Fibroblast of the aortic adventitia (primary cell): ENCODE measurements at places on chromosomes 2 and 18. TPM values are rescaled to one million over a fixed set of nuclear protein-coding genes. Genes with fewer than 3 reads are reported as not detected.

DNA sequence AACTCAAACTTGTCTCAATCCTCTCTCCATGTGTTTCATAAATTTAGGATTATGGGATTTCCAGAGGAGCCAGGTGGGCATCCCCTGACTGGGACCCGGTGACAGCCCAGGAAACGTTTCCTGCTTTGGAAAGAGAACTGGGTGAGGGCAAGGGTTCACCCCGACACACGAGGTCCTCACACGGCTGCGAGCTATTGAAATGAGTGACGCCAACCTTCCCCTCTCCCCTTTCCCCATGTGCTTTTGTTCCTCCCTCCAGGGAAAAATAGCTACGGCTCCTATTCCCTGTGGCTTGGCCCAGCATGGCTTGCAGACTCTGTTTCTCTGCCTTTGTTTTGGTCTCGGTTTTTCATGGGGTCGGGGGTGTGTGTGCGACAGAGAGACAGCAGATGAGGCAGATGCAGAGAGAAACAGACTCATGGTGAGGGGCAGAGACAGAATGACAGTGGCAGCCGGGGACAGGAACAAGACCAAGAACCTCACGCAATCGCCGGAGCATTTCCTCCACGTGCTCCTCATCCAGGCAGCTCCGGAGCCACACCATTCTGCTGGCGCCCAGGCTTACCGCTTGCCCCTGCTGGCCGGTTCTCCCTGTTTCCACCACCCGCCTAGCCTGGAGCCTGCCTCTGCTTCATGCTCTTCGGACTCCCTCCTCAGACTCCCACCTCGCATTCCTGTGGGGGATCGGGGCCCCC lies 238.5 kb downstream of the DYSF start:
- DNase-seq = no peak

DNA sequence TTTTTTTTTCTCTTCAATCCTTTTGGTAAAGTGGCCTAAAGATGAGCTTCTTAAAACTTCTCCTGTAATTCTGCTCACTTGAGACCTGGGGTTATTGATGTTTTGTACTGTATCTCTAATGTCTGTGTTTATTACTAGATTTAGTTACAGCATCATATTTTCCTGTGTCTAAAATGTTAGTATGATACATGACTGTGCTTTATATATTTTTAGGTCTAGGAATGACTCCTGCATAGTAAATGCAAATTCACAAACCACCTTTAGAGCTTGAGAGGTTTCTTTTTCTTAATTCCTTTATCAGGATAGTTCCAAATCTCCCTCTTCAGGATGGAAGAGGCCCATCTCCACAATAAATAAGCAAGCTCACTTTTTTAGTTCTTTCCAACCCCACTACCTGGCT lies 197.6 kb downstream of the SETBP1 start:
- DNase-seq = no peak

- DNase-seq = no peak
These were observed 59.1 kb downstream of the ZNF385B start for GRCh38 chr2:179802051-179802882.

DNA sequence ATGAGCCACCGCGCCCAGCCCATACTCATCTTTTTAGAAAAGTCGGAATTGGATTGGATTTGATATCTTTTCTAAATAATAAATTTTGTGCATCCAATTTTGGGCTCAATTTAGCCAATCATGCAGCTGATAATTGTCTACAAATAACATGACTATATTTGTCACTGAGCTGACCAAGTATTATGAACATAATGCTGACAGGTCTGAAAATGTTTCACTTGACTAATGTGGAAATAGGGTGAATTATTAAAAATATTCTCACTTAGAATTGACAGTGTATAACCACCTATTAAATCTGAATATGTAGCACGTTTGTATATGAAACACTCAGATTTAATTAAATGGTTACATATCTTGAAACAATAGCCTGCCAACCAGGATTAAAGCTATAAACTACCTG lies 657.2 kb upstream of the FSHR start:
- DNase-seq = no peak

- DNase-seq = no peak
These were observed 549.9 kb downstream of the XIRP2 start for GRCh38 chr2:167438206-167438605.

GRCh38 chr2:215622837-215623236 lies 187.0 kb upstream of the FN1 start:
- DNase-seq = no peak

- no peak for DNase-seq
These were observed 6.3 kb downstream of the SDC1 start for GRCh38 chr2:20218331-20219320.

DNA sequence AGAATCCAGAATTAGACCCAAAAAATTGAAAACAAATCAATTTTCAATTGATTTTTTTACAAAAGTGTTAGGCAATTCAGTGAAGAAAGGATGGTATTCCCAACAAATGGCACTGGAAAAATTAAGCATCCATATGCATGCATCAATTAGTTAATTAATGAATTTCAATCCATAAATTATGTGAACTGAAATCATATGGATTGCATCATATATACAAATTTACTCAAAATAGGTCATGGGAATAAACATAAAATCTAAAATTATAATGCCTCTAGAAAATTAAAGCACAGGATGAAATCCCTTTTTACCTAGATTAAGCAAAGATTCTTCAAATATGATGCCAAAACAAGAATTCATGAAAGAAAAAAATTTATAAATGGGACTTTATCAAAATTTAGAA lies 213.9 kb upstream of the KLHL29 start:
- no peak for DNase-seq

- DNase-seq = no peak
These were observed 92.3 kb downstream of the KLF7 start for GRCh38 chr2:207073412-207073800.

The PAX8 gene
- 0.09 and 1.5 TPM in 2 replicates for total RNA-seq

The EML6 gene
- 0.49 and 2.8 TPM in 2 replicates for total RNA-seq

The TMEM178A gene
- 0.36 TPM in 1 of 2 replicates, not detected in the other for total RNA-seq

The ALKAL2 gene
- total RNA-seq = 1.3 TPM in 1 of 2 replicates, not detected in the other

- DNase-seq = no peak
These were observed 84.2 kb upstream of the RMP24 start for GRCh38 chr18:35888329-35888728.

DNA sequence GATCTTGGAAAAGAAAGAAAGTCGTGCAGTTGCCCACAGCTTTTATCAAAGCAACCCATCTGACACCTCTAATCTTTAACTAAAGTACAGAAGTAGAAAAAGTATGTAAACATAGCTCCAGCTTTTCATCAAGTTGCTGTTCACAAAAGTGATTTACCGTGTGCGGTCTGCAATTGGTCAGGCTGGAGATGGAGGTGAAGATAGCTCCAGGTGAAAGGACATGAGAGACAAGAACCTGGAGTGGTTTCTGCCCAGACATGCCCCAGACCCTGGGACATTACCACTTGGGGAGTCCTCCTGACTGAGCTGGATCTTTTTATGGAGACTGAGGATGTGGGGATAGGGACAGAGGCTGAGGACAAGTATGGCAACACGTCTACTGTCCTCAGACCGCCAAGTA lies 82.7 kb downstream of the LAMA1 start:
- no peak for DNase-seq

The CHRNG gene
- not detected in 2 replicates for total RNA-seq

The RMND5A gene
- 18.8 and 20.2 TPM in 2 replicates for total RNA-seq

- no peak for DNase-seq
These were observed 74.1 kb downstream of the BOD1L2 start for GRCh38 chr18:57220930-57221483.

DNA sequence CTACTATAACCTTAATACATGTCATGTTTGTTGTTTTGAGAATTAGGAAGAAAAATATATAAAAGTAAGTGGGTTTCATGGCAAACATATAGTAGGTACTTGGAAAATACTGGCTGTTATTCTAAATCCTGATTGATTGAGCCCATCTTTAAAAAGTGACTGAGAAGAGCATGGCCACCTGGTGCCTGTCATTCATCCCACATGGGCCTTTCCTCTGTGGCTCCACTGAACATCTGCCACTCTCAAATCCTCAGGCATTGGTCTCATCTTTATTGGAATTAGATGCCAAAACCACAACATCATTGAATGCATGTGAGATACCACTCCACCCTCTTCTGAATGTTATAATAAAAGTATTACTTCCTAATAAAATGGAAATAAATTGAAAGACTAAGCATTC lies 101.6 kb upstream of the TTN start:
- DNase-seq = no peak

DNA sequence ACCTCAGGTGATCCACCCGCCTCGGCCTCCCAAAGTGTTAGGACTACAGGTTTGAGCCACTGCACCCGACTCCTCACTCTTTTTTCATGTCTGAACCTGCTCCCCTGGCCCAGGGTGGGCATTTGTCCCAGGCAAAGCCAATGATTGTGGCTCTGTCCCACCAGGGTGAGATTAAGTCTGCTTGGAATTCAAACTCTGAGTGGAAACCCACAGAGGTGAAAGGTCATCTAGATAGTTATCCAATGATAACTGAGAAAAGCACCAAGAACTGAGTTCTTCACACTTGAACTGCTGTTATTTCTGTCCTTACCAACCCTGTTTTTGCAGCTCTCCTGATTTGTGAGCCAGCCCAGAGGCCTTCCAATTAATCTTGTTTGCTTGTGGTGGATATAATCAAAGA lies 62.4 kb upstream of the ACVR1 start:
- no peak for DNase-seq

The NIFK gene
- 49.5 and 176 TPM in 2 replicates for total RNA-seq

- no peak for DNase-seq
These were observed 103.9 kb upstream of the TACR1 start for GRCh38 chr2:75303227-75303626.

- DNase-seq = peak; percentile 94
These were observed 147.3 kb downstream of the IRS1 start for GRCh38 chr2:226652369-226652768.

The AQP12A gene
- not detected in 2 replicates for total RNA-seq

The FIGLA gene
- not detected in 2 replicates for total RNA-seq

The VAMP8 gene
- total RNA-seq = 0.54 and 1.7 TPM in 2 replicates

GRCh38 chr18:47750889-47751423 lies 179.5 kb downstream of the SMAD2 start:
- no peak for DNase-seq

DNA sequence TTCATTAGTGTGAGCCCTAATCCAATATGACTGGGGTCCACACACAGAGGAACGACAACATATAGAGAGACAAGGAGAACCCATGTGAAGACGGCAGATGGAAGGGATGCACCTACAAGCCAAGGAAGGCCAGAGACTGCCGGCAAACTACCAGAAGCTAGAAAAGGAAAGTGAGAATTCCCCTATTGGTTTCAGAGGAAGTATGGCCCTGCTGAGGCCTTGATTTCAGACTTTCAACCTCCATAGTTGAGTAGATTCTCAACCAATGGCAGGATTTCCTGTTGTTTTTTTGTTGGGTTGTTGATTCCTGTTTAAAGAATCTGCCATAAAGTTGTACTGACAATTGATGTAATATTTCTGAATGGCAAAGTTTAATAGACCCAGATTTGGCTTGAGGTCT lies 241.5 kb downstream of the SATB2 start:
- no peak for DNase-seq

- DNase-seq = no peak
These were observed 27.0 kb upstream of the MTX2 start for GRCh38 chr2:176242276-176242675.

DNA sequence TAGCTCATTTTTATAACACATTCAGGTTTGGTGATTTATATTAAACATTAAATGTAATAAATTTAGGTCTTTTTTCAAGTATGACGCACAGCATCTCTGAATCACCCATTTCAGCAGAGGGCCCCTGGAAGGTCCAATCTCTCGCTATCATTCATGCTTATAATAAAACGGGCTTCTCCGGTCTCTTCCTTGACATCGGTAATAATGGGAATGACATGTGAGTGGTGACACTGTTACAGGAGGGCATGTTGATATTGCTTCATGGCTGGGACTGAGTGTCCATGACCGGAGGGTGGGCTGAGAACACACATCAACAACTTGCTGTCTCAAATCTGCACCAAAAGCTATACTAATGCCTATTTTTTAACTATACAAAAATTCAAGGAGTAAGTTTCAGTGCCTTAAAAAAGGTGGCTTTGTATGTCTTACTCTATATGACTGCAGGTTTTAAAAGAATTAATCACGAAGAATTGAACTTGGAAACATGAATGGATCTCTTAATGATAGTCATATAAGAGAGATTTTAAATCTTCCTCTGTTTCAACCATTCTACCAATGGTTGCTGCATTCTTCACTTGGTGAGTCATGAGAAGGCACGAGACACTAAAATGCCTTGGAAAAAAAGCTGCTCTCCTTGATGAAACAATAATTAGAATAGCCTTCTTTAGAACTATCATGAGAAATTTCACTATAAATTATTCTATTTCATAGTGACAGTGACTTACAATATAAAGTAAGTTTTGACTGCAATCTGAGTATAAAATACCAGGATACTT lies 101.9 kb upstream of the NRP2 start:
- DNase-seq = peak; percentile 28

DNA sequence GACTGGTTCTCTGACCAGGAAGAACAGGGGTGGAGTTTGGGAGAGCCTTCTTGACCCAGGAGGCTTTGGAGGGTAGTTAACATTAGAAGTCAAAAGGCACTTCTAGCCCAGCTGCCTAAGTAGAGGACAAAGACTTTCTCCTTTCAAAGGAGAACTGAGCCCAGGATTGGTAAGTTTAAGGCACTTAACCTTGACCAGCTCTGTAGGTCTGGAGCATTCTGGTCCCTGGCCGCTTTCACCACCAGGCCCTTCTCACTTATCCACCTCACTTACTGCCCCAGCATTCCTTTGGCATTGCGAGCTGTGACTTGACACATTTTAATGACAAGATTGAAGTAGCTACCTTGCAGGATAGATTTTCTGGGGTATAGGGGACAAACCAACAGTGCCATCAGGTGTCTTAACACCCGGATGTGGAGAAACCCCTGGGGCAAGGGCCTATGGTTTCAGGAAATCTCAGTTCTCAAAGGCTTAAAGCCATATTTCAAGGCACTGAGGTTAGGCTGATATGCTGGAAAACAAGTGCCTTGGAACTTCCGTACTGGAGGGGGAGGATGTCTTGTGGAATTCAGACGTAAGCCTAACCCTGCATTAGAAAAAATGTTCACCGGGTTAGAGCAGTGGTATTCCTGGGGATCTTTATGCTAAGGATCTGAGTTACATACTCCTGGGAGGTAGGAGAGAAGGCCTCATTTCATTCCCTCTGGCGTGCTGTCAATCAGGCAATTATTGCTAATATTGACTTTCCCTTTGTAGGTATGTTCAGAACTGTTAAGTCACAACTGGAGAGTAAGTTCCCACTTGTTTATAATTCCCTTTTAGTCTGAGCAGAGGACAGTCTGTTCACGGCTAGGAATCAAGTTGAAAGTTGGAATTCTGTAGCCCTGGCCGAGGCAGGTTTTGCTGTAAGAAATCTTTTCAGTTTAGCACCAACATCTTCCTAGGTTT lies 4.3 kb downstream of the C2orf68 start:
- DNase-seq = no peak

GRCh38 chr2:135169900-135170753 lies 118.0 kb downstream of the RAB3GAP1 start:
- no peak for DNase-seq
